T1000 (cell line): ENCODE measurements at places on chromosomes 16 and 17.

DNA sequence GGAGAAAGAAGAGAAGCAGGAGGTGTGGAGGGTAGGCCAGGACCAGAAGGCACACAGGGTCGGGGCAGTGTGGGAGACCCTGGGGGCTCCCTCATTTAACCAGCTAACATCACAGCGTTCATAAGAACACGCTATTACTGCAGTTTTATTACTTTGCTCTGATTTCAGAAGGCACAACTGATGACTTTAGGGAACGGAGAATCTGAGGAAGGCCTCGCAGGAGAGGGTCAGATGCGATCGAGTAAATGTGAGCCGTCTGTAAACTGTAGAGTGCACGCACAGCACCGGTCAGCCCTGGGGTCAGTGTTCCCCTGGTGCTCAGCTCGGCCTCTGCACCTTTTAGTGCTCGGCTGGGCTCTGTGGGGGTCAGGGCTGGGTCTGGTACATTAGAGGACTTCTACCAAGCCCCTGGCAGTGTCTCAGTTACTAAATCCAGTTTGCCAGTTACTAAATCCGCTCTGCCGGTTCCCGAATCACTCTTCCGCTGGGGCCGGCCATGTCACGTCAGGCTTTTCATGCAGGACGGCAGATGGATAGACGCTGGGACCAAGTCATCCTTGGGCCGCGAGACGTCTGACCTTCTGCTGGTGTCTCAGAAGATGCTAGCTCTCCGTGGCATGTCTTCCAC lies 325.9 kb downstream of the SEC14L1 start:
- DNase-seq: no peak

GRCh38 chr16:52827456-52827855 lies 225.2 kb downstream of the CHD9NB start:
- no peak for DNase-seq

DNA sequence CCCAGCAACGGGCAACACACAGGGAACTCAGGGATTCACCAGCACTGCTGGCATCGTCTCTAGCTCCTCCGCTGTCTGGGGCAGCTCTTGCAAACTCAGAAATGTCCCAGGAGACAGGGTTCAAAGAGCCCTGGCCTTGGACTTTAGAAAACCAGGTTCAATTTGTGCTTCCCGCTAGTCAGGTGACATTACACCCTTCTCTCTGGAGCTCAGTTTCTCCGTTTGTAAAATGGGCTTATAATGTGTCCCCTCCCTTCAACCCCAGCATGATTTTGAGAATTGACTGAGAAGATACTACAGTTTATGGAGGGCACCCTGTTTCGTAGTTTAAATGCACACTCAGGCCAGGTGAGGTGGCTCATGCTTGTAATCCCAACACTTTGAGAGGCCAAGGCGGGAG lies 1.9 kb upstream of the MYCBPAP start:
- no peak for DNase-seq

DNA sequence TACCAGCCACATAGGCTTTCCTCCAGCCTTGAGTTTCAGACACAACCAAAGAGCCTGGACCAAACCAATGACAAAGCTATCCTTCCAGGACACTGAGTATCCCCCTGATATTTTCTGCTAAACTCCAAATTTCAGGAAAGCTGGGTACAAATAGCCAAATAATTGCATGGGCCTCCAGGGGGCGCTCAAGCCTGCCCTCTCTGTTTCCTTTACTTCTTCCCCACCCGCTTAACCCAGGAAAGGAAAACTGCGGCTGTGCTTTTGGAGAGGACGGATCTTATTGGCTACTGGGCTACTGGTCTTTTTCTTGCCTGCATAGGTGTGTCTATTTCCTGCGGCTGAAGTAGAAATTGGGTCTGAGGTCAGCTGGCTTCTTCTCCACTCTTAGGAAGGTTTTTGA lies 30.1 kb downstream of the GNGT2 start:
- DNase-seq: no peak

DNA sequence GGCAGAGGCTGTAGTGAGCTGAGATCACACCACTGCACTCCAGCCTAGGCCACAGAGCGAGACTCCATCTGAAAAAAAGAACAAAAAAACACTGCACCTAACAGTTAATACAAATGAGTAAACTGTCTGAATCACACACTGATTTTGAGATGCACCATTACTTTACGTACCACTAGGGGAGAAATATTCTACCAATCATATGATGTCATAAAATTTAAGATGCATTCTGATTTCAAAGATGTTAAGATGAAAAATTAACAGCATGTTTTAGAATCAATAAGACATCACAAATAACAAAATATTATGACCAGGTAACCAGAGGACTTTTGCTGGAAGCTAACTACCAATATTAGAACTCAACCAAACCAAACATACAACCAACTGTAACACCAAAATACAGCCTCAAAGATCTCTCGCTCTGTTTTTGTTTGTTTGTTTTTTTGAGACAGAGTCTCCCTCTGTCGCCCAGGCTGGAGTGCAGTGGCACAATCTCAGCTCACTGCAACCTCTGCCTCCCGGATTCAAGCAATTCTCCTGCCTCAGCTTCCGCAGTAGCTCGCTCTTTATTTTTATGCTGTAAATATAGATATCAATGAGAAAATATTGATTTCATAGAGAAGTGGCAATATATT lies 31.6 kb downstream of the GLG1 start:
- DNase-seq: no peak

GRCh38 chr17:65730711-65731169 lies 169.3 kb upstream of the AXIN2 start:
- no peak for DNase-seq

GRCh38 chr17:69363488-69364210 lies 36.7 kb upstream of the ABCA5 start:
- DNase-seq: no peak
